ENCODE measurements at places on chromosomes 3 and 15.

GRCh38 chr3:193145248-193145647 is 95.8 kb upstream of the PLAAT1 start:
- no peak for DNase-seq

DNA sequence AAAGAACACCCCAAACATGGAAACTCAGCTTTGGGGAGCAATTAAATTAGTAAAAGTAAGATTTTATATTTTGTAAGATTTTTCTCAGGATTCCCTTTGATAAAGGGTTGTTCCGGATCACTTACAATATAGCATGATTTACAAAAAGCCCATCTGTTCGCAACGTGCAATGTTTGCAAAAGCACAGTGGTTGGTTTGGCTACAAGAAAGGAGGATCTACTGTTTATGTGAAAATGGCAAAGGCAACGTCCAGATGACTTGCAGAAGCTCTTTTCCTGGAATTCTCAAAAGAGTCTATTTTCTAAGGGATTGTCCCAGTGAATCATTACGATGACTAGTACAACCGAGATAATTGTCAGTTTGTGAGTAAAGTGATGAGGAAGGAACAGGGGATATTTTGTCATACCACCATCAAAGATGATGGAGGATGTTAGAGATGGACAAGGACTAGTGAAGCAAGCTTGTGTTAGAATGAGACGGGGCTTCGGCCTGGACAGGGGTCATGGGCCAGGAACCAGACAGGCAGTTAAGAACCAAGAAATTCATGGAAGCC is 71.6 kb downstream of the CRYGS start:
- no peak for DNase-seq

- DNase-seq, result no peak
Observed at GRCh38 chr3:70530626-70531025, 218.2 kb upstream of the MDFIC2 start.

DNA sequence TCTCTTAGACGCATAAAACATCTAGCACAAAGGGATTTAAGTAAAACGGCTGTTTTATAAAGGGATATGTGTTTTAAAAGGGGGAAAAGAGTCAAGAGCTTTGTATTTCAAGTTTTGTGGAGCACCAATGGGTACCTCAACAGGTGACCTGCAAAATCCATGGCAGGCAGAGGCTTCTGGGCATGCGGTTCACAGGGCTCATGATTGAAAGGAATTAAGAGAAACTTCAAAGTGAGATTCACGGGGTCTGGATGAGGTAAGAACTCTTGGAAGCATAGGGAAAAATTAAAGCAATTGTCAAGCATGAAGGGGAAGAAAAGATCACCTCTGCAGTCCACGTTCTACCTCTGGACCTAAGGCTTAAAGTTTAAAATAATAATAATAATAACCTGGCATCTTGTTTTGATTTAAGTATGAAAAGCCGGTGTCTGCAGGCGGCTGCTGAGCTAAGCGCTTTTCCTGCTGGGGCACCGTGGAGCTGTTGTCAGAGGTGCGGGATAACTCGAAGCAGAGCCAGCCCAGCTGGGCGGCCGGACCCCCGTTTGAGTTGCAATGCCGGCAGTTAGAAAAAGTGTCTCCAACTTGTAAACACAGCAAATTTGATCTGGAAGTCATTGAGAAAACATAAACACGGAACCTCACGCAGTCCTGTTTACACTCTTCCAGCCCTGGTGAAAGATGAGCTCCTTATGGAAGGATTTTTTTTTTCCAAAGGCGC is 40.5 kb downstream of the HES1 start:
- peak; percentile 70 for DNase-seq

DNA sequence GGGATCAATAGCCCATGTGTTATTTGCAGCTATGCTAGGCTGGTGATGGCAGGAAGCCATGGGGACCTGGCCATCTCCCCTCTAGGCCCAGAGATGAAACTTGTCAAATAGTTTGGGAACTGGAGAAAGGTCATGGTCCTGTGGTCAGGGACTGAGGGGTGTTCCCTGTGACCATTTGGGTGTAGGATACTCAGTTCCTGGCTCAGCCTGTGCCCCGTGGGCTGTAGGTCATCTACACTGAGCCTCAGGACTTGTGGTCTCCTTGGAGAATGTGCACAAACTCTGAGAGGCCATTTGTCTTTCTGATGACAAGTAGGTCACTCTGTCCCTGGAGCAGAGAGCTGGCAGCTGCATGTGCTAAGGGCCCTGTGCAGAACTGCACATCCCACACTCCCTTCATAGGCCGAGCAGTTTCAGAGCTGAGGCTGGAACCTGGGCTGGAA is 17.5 kb downstream of the GASK1A start:
- DNase-seq, result no peak

DNA sequence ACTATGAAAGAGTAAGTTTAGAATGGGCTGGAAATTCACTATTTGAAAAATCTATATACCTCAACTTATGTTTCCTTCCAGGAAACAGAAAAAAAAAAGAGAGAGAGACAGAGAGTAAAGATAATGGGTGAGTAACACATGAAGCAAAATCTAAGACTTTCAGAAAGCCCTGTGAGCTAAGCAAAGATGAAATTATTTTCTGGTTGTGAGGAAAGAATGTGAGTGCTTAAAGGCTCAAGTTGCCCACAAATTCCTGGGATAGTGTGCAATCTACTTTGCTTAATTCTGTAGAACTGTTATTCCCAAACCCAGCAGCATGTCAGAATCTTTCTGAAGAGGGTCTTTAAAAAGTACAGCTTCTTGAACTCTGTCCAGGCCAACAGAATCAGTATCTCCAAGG is 337.7 kb upstream of the AGTR1 start:
- no peak for DNase-seq
